Uterine smooth muscle cell (primary cell): ENCODE measurements at places on chromosomes 4 and X. TPM values are rescaled to one million over a fixed set of nuclear protein-coding genes. Genes with fewer than 3 reads are reported as not detected.

The SPRY1 gene
- 1.9 and 3.8 TPM in 2 replicates for total RNA-seq

The EREG gene
- total RNA-seq, result 0.11 and 0.12 TPM in 2 replicates

The CCDC160 gene
- 0.11 and 0.25 TPM in 2 replicates for total RNA-seq

The SHROOM4 gene
- 0.55 and 0.62 TPM in 2 replicates for total RNA-seq

The MAGEA2B gene
- total RNA-seq, result not detected in 2 replicates

The RPA4 gene
- total RNA-seq, result 1.00 and 1.7 TPM in 2 replicates

The KCNE5 gene
- total RNA-seq, result 0.12 and 0.33 TPM in 2 replicates

The PABPC1L2B gene
- total RNA-seq, result not detected in 2 replicates

The OPRPN gene
- not detected in 2 replicates for total RNA-seq

The NAA11 gene
- total RNA-seq, result not detected in 2 replicates

The RAB39B gene
- total RNA-seq, result 2.4 and 5.7 TPM in 2 replicates

The TIGD2 gene
- total RNA-seq, result 9.2 and 12.5 TPM in 2 replicates

The CFAP47 gene
- total RNA-seq, result 0.11 and 0.12 TPM in 2 replicates

The UGT2B15 gene
- not detected in 2 replicates for total RNA-seq

The SH3D19 gene
- total RNA-seq, result 18.4 and 19.3 TPM in 2 replicates

The TDO2 gene
- 0.11 TPM in 1 of 2 replicates, not detected in the other for total RNA-seq

The ADD1 gene
- total RNA-seq, result 142 and 145 TPM in 2 replicates

The SCML2 gene
- total RNA-seq, result 1.5 and 2.1 TPM in 2 replicates

The HUWE1 gene
- 140 and 149 TPM in 2 replicates for total RNA-seq

The ZNF711 gene
- 0.66 and 0.87 TPM in 2 replicates for total RNA-seq

The H2BW2 gene
- total RNA-seq, result not detected in 2 replicates
